ENCODE measurements at places on chromosomes 11 and 22.

DNA sequence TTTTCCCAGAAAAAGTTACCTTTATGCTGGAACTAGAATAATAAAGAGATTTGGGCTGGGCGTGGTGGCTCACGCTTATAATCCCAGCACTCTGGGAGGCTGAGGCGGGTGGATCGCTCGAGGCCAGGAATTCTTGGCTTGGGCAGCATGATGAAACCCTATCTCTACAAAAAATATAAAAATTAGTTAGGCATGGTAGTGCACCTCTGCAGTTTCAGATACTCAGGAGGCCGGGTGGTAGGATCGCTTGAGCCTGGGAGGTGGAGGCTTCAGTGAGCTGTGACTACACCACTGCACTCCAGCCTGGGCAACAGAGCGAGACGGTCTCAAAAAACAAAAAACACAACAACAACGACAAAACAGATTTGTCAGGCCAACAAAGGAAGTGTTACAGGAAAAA lies 119.3 kb upstream of the OR9Q1 start:
- no peak for DNase-seq

GRCh38 chr11:116071241-116071640 lies 567.0 kb upstream of the CADM1 start:
- peak; percentile 43 for DNase-seq

DNA sequence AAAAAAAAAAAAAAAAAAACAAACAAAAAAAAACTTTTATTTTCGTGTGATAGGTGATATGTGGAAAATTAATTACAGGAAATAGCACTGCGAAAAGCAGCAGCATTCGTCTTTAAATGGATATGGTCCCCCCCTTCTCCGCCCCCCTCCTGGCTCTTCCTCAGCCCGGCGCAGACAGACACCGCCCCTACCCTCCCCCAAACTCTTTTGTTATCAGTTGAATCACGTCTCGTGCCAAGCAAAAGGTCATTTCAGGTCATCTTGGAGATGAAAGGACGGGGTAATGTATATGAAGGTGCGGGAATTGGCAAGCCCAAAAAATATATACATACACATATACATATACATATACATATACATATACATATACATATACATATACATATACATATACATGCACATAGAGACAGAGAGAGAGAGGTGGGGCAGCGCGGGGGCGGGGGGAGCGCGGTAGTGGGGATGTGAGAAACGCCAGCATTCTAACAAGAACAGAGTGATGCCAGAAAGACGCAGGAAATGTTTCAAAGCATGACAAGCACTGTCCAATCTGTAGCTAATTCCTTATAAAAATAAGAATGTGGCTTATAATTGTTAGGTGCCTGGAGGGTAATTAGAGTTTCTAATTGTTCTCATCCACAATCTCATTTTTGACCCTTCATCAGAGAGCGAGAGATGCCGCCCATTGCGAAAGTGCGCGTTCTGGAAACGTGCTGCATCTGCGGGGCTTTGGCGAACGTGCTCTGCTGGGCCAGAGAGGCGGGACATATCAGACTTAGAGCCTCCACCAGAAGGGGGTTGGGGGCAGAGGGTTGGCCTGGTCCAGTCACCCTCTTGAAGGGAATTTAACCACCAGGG lies 214.5 kb upstream of the UBASH3B start:
- peak; percentile 44 for DNase-seq

DNA sequence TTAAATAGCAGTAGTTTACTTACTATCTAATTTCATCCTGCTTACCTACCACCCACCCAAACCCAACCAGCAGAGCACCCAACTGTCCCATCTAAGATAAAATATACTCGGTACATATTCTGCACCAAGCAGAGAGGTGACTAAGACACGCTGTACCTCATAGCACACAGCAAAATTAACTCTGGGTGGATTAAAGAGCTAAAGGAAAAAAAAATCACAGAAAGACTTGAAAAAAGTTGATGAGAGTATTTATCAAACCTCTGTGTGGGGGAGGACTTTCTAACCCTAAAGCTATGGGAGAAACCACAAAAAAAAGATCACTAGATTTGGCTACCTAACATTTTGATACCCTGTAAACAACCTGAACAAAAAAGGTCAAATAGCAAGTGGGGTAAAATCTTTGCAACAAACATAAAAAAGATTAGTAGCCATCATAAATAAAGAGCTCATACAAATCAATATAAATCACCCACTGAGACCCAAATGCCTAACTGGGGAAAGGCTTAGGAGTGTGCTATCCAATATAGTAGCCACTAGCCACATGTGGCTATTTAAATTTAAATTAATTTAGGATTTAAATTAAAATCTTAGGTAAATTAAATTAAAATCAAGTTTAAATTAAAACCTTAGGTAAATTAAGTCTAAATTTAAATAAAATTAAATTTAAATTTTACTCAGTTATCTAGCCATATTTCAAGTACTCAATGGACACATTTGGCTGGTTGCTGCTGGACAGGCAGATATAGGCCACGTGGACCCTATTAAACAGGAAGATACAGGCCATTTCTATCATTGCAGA lies 25.6 kb upstream of the CD5 start:
- no peak for DNase-seq

GRCh38 chr11:46363455-46364005 lies 16.3 kb downstream of the DGKZ start:
- DNase-seq: no peak

GRCh38 chr11:8586184-8586583 lies 7.8 kb downstream of the STK33 start:
- DNase-seq: no peak

DNA sequence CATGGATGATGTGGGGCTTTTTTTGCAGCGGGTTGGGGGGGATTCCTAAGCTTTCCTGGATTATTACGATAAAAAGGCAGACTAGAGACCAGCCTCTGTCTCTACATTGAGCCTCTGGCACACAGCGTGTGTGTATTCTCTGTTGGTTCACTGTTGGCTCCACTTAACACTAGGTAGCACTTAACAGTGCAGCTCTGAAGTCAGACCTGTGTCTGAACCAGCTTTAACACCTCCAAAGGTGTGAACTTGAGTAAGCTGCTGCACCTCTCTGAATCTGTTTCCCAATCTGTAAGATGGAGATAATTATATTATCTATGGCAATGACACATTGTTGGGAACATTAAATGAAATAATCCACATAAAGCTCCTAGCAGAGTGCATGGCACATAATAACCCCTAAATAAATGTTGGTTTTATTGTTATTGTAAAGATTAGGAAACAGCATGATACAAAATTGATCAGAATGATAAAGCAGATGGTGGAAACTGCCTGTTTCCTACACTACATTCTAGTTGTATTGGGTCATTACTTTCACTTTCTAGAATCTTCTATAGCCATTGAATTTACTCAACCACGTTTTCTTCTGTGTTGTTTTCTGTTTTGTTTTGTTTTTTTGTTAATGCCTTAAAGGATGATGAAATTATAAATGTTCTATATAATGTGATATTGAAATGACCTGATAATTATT lies 108.4 kb downstream of the ARL14EP start:
- DNase-seq: no peak

GRCh38 chr11:77095551-77096490 lies 6.8 kb upstream of the OMP start:
- no peak for DNase-seq
